Endodermal cell (in vitro differentiated cells): ENCODE measurements at places on chromosomes 6 and 20.

GRCh38 chr6:83055366-83055964 is 10.2 kb downstream of the UBE3D start:
- peak; percentile 81 for DNase-seq

- DNase-seq, result no peak
These were observed 30.3 kb downstream of the PACSIN1 start for GRCh38 chr6:34496103-34496685.

GRCh38 chr20:13355411-13355810 is 134.3 kb downstream of the ISM1 start:
- no peak for DNase-seq

DNA sequence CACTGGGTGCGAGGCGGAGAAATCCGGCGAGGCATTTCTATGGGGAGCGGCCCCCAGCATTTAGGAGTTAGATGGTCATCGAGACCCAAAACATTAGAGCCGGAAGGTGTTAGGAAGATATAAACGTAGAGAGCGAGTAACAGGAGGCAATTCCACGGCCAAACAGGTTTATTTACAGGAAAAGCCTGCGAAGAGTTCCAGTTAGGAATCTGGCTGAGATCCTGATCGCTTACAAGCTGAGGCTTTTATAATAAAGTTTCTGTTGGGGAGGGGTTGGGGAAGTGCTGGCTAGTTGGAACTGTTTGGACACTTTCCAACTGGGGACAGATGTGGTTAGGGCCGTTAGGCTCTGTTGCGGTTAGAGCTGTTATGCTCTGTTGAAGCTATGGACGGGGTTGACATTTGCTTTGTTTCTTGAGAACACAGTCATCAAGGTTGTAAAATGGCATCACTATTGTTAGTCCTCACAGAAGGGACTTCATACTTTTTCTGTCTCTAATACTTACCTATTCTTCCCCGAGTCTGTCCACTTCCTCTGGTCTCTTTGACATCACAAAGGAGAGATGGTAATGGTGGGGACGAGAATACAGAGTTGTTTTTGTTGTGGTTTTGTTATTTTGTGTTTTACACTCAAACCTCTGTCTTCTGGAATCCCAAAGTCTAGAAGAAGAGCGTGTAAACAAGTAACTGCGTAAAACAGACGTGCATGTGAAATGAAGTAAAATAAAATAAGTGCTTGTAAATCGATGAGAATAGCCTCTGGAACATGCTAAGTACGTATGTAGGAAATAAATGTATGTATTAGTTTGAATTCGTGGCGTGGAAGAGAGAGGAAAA is 554 bp upstream of the ZSCAN31 start:
- DNase-seq, result no peak

- DNase-seq, result peak; percentile 87
These were observed 89.6 kb upstream of the NHSL1 start for GRCh38 chr6:138588805-138589434.

DNA sequence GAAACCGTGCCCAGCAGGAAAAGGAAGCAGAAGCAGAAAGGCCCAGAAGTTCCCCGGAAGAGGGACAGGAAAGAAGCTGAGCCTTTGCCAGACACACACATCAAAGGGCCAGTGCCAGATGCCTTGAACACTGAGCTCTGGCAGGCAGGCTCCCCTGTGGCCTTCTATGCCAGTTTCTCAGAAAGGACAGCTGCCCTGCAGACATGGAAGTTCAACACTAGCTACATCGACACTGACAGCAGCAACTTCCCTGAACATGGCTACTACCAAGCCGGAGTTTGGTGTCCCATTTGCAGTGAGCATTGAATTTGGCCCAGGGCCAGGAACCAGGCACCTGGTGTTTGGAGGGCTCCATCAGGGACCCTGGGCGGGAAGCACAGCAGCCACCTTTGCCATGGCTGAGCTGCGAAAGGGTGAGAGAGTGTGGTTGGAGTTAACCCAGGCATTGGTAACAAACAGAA is 8.0 kb upstream of the RAET1E start:
- DNase-seq, result peak; percentile 17

DNA sequence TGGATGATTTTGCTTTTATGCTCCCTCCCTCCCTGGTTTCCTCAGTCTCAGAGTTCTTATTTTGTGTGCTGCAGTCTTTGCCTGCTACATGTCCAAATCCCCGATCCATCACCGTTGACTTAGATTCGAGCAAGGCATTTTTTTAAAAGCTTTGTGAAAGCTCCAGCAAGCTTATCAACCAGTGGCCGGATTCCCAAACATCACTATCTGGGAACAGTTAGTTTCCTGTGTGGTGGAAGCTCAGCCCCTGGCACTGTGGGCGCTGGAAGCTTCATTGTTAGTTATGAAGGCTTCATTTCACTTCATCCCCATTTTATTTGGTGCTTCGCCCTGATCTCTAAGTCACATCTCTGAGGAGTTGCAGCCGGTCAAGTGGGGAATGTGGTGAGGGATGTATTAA is 44.7 kb downstream of the DEK start:
- no peak for DNase-seq

- DNase-seq, result no peak
These were observed 34.6 kb downstream of the SLC16A10 start for GRCh38 chr6:111121789-111122350.

- no peak for DNase-seq
These were observed 33.7 kb downstream of the NINL start for GRCh38 chr20:25551413-25552215.

GRCh38 chr6:47098570-47098993 is 56.5 kb upstream of the ADGRF1 start:
- DNase-seq, result no peak

DNA sequence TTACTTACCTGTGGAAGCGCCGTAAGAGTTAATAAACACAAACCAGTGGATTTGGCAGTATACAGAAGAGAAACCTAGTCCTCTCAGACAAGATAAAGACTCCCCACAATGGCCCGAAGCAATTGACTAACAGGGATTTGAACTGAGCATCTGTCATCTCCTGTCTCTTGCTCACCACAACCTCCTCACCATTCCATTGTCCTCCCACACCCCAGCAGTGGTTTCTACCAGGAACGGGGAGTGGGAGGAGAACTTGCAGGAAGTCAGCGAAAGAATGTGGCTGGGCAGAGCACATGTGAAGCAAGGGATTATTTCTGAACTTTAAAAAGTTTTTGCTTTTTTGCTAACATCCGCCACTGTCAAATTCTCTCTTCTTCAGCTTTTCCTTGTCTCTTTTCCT is 24.6 kb upstream of the TAAR1 start:
- DNase-seq, result no peak

DNA sequence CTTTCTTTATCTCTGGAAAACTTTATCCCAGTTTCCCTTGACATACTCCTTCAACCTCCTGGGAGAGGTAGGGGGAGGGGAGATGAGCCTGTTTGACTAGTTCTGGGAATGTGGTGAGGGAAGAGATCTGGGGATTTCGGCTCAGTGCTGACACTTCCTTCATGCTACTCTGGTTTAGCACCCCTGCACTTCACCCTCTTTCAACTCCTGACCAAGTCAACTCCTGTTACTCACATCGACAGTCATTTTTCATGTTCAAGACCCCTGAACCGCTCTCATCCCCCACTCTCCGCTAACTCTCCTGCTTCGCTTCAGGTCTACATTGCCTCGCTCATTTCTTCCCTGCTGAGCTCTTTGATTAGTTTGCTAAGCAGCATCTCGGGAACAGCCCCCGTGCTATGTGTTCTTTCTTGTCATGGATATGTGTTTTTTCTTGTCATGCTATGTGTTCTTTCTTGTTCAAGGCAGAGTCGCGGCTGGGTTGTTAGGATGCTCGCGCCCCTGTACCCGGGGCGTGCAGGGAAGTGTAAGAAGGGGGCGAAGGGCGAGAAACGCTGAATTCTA is 16.6 kb upstream of the TRIM27 start:
- DNase-seq, result peak; percentile 87

DNA sequence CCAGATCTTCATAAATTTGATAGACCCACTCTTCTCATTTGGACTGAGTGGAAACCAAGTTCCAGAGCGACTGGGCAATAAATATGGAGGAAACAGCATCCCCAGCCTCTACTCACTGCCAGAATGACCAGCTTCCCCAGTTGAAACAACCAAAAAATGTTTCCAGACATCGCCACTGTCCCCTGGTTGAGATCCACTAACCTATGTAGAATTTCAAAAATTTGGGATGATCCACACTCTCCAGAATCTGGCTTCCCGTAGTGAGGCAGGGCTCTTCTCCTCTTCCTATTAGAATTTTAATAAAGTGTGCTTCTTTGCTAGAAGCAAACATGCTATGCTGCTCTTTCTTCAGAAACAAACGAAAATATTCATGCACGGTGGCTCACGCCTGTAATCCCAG is 287.0 kb upstream of the SUPT3H start:
- DNase-seq, result no peak

- peak; percentile 76 for DNase-seq
These were observed 105.2 kb downstream of the OR2B2 start for GRCh38 chr6:27806981-27807440.

DNA sequence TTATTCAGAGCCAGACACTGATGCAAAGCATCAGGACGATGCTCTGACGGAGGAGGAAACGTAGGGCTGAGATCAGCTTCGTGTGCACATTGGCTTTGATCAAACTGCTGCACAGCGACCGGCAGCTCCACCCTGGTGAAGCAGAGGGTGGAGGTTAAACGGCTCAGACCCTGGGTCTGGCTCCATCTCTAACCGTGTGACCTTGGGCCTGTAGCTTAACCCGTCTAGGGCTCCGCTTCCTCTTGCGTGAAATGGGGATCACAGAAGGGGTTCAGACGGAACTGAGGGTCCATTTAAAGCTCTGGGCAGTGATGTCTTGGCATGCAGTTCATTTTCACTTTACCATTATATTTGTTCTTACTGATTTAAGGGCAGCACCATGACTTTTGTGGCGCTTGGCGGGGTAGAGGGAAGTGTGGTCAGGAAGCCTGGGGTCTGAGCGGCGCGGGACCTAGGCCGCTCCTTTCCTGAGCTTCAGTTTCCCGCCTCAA is 644 bp downstream of the RBL1 start:
- DNase-seq, result no peak

GRCh38 chr6:3965071-3965718 is 113.7 kb downstream of the FAM217A start:
- DNase-seq, result no peak

DNA sequence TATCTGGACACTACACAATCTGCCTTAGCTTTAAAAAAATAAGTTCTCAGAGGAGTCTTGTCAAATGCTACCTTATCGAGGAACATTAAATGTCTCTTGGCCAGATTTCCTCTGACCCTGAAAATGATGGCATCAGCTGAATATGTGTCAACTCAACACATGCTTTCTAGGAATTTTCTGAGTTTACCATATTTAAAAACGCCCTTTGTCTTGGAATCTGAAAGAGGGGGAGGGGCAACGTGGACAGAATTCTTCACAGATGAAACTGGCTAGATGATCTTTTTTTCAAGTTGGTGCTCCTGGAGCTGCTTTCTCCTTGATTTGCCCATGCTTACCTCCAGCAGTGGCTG is 5.1 kb downstream of the SOX4 start:
- no peak for DNase-seq

DNA sequence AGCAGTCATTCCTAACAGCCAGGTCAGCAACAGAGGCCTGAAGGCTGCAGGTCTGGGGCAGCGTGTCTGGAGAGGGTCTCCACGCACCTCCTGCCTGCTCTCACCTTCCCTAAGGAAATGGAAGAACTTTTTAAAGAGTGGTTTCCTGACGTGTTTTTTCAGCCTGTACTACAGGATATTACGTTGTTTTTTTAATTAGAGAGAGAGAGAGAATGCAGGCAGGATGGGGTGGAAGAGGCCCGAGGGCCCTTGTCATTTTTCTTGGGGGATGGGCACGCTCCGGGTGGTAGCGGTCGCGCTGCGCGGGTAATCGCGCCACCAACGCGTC is 2.1 kb downstream of the DLL1 start:
- DNase-seq, result no peak

- DNase-seq, result no peak
These were observed 1348.5 kb downstream of the GRIK2 start for GRCh38 chr6:102742028-102742427.

DNA sequence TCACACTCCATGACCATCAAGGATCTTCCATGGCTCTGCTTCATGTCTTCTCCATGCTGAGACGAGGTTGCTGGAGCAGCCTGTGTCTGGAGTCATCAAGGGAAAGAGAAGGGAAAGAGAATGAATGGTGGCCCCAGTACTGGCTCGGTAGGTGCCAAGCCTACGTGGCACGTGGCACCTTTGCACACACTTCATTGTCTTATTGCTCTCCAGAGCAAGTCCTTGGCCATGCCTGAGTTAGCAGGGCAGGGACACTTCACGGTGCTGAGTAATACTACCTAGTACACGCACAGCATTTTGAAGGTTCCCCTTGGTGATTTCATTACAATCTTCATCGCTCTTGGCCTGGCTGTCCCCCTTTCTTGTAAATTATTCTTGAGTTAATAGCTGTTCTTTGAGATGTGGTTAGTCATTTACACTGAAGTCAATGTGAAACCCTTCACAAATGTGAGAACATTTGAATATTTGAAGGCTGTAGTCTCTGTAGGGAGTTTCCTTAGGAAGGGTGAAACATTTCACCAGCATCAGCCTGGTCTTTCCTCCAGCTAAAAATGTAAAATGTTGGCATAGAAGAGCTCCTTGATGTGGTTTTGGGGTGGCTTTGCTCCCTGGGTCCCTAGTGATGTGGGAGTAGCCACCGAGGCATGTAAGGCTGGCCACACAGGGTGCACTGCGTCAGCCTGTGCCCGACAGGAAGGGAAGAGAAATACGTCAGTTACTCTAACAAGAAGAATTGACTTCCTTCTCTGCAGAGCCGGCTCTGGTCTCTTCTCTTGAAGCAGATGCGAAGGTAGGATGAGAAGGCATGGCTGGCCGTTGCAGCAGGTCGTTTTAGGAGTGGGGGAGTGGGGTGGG is at the start of gene SYTL3:
Gene SYTL3 (plus strand): TSS at position 766 of the 855 bp plus-strand sequence. CDS start 13,215 bp downstream, outside the sequence.
- DNase-seq, result peak; percentile 31

- no peak for DNase-seq
These were observed 79.8 kb upstream of the CD93 start for GRCh38 chr20:23165964-23166363.

GRCh38 chr6:87431263-87431662 is 23.5 kb downstream of the CFAP206 start:
- DNase-seq, result no peak

GRCh38 chr6:30965140-30965601 is 18.3 kb upstream of the MUC21 start:
- no peak for DNase-seq

DNA sequence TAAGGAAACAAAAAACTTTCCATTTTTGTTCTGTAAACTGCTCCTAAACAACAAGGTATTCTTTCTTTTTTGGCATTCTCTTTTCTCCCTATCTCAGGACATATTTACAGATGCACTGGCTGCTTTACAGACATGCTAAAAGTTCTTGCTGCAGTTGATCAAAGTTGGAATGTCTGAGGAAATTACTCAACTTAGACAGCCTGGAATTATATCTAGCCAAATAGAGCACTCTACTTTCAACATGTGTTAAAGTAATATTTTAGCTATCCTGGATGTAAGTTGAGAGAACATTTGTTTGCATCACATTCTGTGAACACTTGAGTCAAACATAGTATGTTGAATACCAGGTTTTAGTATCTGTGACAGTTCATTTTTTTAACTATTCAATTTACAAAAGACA is 24.8 kb downstream of the TASP1 start:
- no peak for DNase-seq

GRCh38 chr6:169141671-169142537 is 111.7 kb downstream of the THBS2 start:
- DNase-seq, result no peak
